NCI-H1436 treated with DMSO at 0.1 percent for 48 hours (cell line): ENCODE measurements at places on chromosomes 13 and 19.

DNA sequence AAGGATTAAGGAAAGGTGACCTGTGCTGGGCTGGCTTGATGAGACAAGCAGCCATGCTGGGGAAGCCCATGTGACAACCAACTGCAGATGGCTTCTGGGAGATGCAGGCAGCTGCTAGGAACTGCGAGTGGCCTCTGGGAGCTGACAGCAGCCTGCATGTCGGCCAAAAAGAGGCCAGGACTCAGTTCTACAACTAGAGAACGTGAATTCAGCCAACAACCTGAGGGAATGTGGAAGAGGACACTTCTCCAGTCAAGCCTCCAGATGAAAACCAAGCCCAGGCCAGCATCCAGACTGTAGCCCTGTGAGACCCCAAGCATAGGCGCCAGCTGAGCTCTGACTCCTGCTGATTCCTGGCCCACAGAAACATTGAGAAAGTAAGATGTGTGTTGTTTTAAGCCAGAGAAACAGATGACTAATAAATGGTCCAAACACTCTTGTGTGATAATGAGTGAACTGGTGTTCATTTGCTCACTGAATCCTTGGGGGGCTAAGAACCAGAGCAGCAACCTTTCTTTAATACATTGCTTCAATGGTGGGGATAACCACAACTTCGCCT, 45.0 kb downstream of the SLC7A1 start:
- no peak for DNase-seq

GRCh38 chr19:16208847-16209665, 11.3 kb downstream of the AP1M1 start:
- no peak for DNase-seq

GRCh38 chr19:873084-873483, 13.6 kb downstream of the CFD start:
- no peak for DNase-seq

DNA sequence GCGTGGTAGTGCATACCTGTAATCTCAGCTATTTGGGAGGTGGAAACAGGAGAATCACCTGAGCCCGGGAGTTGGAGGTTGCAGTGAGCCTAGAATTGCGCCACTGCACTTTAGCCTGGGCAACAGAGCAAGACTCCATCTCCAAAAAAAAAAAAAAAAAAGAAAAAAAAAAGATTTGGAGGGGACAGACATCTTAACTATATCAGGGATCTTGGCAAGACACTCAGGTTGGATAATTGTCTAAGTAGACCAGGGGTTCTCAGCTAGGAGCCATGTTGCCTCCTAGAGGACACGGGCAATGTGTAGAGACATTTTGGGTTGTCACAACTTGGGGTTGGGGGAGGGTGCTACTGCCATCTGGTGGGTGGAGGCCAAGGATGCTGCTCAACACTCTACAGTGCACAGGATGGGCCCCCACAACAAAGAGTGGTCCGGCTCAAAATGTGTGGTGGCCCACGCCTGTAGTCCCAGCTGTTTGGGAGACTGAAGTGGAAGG, 1.9 kb upstream of the ZNF580 start:
- DNase-seq: no peak

DNA sequence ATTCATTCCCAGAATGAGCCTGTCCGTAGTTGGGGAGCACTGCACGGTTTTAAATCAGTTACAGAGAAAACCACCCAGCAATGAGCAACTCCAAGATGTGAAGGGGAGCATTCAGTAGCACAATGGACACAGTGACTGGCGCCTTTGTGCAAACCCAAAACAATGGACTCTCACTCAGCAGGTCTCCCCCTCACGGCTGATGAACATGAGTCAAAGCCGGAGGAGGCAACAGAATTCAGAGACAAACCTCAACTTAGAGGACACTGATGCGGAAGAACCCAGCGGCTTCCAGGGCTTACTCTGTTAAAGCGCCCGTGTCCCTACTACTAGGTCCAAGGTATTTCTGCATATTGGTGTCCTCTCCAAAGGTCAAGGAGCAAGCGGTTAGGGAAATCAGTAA, 17.7 kb downstream of the PLEKHF1 start:
- no peak for DNase-seq

GRCh38 chr13:29529754-29530153, 65.7 kb downstream of the SLC7A1 start:
- DNase-seq: no peak

DNA sequence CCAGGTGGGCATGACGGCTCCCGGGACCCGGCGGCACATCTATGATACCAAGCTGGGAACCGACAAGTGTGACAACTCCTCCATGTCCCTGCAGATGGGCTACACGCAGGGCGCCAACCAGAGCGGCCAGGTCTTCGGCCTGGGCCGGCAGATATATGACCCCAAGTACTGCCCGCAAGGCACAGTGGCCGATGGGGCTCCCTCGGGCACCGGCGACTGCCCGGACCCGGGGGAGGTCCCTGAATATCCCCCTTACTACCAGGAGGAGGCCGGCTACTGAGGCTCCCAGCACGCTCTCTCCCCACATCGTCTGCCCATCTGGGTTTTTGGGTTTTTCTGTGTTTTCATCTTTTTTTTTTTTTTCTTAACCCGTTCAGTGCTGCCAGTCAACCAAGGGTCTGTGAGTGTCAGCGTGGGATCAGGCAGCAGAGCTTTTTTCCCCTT, 2.3 kb upstream of the ABCA7 start:
- DNase-seq: no peak

- DNase-seq: no peak
Measured at GRCh38 chr13:103104340-103104739, 38.1 kb upstream of the SLC10A2 start.

- no peak for DNase-seq
Measured at GRCh38 chr13:45542391-45542790, 73.1 kb downstream of the ERICH6B start.

- no peak for DNase-seq
Measured at GRCh38 chr13:39144941-39145533, 106.8 kb downstream of the NHLRC3 start.

DNA sequence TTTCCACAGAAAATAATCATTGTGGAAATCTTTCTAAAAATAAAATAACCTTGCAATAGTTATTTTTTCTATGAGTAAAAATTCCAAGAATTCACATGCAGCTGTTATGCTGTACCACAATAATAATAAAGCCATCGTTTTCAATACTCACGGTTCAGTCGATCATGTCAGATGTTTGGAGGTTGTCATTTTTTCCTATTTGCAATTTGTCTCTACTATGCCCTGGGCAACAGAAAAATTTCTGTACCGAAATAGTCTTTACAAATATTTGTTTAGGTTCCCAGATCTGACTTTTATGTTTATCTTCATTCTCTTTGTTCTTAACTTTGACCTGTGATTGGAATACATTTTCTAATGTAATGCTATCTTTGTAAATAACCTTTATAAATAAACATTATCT, 79.7 kb downstream of the ESD start:
- no peak for DNase-seq

GRCh38 chr13:112097770-112098169, 30.8 kb downstream of the SOX1 start:
- no peak for DNase-seq

DNA sequence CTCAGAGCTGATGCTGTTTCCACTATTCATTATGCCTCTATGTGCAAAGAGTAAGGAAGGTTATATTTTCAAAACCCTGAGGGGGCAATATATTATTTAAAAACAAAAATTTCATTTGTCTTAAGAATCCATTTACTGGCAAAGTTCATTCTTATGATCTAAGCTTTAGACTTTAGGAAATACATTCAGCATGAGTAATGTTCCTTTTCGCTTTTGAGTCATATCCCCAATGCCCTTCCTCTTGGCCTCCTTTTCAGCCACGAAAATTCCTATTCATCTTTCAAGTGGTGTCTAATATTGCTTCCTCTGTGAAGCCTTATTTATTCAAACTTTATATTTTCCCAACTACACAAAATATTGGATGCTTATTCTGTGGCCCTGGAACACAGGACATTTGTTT, 1317.0 kb downstream of the PCDH9 start:
- no peak for DNase-seq

DNA sequence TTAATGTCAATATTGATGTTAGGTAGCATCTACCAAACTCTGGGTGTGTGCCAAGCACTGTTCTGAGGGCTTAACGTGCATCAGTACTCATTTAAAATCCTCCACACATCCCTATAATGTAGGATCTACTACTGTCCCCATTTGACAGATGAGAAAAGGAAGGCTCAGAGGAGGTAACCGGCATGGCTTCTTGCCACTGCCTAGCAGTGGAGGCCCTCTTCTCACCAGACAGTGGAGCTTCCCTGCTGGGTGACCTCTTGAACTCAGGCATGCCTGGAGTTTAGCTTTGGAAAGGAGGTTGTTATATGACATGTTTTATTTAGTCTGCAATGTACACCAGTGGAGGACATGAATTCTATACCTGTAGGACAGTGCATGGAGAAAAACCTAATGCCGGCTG, 2.1 kb downstream of the SPATA13 start:
- DNase-seq: no peak

DNA sequence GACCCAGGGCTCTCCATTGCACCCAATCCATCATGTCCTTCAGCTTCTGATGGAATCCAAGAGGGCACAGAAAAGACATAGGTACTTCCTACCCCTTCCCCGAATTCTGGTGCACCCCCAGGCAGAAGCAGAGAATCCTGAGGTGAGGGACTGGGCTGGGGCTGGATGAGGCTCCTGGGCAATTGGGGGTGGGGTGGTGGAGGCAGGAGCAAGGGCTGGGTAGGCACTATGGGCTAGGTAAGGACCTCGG, 2.7 kb upstream of the KCNC3 start:
- no peak for DNase-seq
